Fibroblast of skin of back (primary cell): ENCODE measurements at places on chromosomes 2 and 18.
A peak's percentile ranks its signal among the peaks of the same experiment; 100 is the strongest.

DNA sequence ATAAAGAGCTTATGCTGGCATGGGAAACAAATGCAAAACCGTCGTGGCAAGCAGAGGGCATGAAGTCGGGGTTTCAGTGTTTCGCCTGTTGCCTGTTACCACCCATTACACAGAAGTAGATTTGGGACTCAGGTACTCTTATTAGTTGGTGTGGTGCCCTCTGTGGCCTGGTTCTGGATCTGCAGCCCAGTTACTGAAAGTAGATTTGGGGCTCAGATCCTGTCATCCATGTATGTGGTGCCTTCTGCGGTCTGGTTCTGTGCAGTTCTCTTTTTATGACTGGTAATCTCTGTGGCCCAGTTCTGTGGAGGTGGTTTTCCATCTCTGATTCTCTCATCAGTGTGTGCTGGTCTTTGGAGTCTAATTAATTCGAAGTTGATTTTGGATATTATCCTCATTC is 45.2 kb downstream of the ADNP2 start:
- DNase-seq: peak; percentile 18

DNA sequence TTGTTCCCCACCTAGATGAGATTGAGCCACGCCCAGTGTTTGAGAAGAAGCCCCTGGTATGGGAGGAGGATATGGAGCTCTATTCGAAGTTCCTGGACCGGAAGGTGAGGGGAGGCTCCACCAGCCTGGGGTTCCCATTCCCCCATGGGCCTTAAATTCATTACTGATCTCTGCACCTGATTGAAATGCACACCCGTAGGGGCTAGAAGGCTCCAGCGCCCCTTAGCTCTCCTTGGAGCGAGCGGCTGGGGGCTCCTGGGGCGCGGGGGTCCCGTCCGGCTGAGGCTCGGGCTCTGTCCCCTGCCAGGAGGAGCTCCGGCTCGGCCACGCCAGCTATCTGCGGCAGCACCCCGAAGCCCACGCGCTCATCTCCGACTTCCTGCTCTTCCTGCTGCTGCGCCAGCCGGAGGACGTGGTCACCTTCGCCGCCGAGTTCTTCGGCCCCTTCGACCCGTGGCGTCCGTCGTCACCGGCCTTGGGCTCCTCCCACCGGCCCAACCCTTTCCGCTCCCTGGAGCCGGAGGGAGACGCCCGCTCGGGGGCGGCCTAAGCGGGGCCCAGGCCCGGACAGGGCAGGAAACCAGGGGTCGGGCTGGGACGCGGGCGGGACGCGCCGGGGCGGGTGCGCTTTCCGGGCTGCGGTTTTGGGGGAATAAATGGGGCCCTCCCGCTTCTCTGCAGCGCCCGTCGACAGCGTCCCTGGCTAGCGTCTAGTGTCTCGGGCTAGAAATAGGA is 10.9 kb downstream of the CATIP start:
- peak; percentile 74 for DNase-seq

- DNase-seq: no peak
Measured at GRCh38 chr2:98020516-98020915, 24.8 kb upstream of the TMEM131 start.

- no peak for DNase-seq
Measured at GRCh38 chr2:163640542-163641193, 95.1 kb downstream of the FIGN start.

- DNase-seq: peak; percentile 76
Measured at GRCh38 chr2:85536479-85536878, 2.5 kb upstream of the MAT2A start.

- DNase-seq: no peak
Measured at GRCh38 chr18:12291690-12292089, 16.4 kb upstream of the TUBB6 start.

DNA sequence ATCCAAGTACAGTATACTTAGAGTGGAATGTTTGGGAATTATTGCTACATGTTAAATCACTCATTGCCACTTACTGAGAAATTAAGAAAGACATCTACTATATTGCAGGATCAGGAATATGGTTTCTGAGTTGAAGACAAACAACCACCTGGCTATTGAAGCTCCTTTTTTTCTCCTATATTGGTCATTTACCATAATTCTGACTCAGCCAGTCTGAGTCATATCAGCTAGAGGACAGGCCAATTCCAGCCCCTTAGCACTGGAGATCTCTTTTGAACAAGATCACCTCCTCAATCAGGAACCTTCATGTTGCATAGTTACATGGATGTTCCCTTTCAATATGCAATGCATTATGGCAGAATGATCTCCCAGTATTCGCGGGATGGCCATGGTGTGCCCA is 42.7 kb upstream of the CDH19 start:
- peak; percentile 5 for DNase-seq
